Mesenteric fat pad (tissue), 1 donor: ENCODE measurements at places on chromosomes 6 and 20. TPM values are rescaled to one million over a fixed set of nuclear protein-coding genes. Genes with fewer than 3 reads are reported as not detected.

The MANEA gene
- 16.0 TPM for total RNA-seq

GRCh38 chr6:156975414-156975813 lies 198.2 kb downstream of the ARID1B start:
- no peak for DNase-seq

The TMEM170B gene
- 13.5 TPM for total RNA-seq

GRCh38 chr6:108565091-108565766 lies 4.5 kb downstream of the FOXO3 start:
- no peak for DNase-seq

GRCh38 chr6:30470968-30471367 lies 18.3 kb upstream of the HLA-E start:
- DNase-seq, result no peak

DNA sequence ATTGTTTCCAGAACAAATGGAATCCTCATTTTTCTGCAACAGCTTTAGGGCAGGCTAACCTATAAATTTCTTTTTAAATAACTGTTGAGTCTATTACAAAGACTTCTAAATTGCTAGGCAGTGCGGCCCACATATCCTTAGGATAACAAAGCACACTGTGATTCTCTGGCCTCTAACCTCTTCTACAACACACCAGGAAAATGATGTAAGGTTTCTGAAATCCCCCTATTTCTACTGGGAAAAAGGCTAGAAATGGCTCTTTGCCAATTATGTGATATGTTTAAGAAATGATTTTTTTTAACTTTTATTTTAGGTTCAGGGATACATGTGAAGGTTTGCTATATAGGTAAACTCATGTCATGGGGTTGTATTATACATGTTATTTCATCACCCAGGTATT lies 17.3 kb upstream of the NT5E start:
- DNase-seq, result no peak

DNA sequence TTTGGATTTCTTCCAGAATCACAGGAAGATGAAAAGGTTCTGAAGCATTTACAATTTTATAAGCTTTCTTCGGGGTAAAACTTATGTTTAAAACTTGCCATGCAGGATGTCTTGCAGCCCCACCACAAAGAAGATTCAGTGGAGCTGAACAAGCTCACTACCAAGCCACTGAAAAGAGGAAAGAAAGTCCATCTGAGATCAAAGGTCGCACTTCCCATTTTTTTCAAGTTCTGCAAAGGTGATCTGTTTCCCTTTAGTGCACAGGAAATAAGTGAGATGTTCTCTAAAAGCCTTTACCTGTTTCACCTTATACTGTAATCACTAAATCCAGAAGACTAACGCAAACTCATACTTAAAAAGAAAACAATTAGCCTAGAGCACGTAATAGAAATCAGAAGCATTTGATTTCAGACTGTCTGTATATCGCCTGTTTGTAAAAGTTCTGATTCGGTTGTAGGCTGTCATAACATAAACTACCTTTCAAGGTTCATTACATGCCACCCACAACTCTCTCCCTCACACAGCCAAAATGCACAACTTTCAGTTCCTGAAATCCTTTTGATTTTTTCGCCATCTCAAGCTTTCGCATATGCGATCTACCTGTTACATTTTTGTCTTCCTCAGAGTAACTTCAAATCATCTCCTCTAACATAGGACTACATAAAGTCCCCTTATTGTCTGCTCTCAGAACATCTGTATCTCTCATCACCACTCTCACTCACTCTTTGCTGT lies 1.8 kb downstream of the ECHDC1 start:
- no peak for DNase-seq

The APCDD1L gene
- not detected for total RNA-seq

The TBXT gene
- not detected for total RNA-seq

GRCh38 chr6:6579281-6579680 lies 9.2 kb upstream of the LY86 start:
- no peak for DNase-seq

DNA sequence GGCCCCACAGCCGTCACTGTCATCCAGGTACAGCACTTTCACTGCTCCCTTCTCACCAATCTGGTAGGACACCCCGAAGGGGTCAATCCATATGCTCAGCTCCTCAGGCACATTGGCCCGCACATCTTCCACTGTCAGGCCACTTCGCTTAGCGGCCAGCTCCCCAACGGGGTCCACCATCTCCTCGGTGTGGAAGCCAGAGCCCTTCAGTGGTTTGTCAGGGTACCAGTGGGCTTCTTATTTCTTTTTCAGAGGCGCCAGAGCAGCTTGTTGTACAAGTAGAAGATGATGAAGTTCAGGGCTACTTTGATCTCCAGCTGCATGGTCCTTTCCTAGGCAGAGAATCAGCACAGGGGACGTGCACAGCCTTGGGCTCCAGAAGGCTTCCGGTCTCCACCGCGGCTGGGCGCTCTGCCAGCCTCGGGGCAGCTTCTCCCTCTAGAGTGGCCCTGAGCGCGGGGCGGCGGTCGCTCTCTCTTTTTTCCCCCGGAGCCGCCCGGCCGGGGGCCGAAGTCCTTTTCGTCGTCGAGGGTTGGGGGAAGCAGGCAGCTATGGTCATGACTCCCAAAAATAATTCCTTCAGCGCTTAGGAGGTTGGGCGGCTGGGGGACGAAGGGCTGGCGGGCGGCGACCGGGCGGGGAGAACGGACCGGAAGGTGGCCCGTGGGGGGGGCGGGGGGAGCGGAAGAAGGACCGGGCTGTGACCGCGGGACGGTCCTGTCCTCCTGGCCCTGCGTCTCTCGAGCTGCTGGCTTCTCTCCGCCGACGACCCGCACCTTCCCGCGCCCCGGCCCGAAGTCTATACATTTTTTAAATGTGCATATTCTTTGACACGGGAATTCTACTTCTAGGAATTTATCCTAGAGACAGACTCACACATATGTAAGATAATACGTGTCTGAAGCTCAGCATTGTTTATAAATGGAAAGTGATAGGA lies 6.5 kb upstream of the ZSCAN9 start:
- DNase-seq, result peak; percentile 94

DNA sequence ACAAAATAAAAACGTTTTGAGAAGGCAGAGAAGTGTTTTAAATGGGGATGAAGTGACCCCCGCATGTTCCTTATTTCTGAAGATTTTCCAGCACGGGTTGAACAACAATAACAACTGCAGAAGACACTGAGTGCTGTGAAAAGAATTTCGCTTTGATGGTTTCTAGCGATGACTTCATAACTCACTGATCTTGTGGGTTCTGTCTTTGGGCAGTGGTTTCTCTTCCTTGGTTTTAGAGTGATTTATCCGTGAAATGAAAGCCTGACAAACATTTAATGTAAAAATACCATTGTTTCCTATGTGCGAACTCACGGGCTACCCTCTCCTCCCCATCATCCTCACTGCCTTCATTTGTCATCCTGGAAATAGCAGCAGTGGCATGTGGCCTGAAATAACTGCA lies 793.9 kb downstream of the QKI start:
- no peak for DNase-seq

DNA sequence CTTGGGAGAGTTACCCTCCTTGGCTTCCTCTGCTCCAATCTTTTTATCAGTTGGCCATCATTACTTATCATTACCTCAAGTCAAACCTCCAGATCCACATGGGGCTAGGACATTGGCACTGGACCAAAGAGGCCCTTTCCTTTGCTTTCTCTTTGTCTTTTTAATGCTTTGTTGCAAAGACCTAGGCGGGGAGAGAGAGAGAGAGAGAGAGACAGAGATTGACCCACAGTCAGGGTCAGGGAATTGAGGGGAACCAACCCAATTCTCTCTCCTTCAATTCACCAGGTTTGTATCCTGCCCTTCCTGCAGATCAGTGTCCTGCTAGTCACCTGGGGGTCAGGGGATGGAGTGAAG lies 3.5 kb upstream of the VEGFA start:
- DNase-seq, result no peak

- DNase-seq, result no peak
Measured at GRCh38 chr6:134115715-134116074, 63.3 kb upstream of the SLC2A12 start.

GRCh38 chr6:158654960-158655489 lies 5.2 kb downstream of the SYTL3 start:
- no peak for DNase-seq

- no peak for DNase-seq
Measured at GRCh38 chr20:52936351-52937340, 35.5 kb upstream of the TSHZ2 start.

DNA sequence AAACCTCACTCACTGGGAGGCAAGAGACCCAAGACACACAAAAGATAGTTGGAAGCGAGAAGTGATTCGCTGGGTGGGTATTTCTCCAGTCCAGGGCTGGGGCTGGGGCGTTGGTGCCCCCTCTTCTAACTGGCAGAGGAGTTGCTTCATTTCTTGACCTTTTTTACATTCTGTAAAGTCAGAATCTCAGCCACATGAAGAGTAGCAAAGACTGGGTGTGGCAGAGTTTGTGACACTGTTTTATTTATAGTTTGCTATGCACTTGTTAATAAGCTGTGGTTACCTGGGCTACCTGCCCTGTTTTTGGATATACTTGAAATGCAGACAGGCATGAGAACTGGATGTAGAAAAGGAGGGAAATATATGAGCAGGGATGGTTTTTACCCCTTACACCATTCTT lies 42.3 kb downstream of the IL20RA start:
- no peak for DNase-seq

DNA sequence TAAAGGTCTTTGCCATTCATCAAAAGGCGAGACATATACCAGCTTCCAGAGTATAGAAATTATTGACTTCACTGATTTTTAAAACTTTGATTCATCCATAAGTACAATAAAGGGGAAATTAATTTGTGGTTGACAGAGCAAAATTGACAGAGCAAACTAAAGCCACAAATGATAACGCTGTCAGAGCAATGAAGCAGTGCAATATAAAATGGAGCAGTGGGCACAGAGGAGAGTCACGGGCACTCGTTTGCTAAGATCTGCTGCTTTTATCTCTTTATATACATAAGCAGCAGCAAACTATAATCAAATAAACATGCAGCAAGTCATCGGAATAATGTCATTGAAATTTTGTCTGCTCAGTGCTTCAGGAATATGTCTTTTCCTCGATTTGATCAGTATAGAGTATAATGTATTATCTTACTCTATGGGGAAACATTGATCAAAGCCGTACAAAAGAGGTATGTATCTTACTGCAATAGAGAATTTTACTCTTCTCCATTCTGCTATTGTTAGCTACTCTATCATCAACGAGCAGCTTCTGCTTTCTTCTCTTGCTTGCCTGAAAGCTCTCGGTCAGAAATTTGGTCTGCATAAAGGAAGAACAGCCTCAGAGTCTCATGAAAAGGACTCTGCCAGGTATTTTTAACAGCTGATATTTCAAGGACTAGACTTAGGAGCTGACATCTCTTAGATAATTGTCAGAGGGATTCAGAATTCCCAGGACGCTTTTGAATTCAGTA lies 546.0 kb upstream of the ARID1B start:
- DNase-seq, result no peak

DNA sequence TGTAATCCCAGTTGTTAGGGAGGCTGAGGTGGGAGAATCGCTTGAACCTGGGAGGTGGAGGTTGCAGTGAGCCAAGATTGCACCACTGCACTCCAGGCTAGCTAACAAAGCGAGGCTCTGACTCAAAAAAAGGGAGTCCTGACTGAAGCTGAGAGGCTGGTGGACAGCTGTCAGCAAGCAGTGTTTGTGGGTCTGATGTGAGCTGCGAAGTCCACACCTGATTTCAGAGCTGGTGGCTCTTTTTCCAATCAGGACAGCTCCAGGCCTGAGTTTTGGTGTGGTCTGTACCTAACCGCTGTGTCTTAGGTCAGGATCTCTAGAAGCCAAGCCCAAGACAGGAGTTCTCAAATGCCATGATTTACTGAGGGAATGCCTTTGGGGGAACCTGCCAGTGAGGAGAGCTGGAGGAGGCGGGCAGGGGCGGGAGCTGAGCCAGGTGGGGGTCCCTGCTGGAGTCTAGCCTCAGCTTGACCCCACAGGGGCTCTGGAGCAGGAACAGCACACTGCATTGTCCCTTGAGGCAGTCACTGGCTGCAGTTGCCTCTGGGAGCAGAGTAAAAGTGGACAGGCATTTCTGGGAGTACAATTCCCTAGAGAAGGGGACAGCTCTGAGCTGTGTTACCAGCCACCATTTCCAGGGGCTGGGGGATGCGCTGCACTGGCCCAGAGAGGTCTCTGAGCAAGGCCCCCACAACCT lies 5.0 kb downstream of the GFRA4 start:
- no peak for DNase-seq

GRCh38 chr20:8361779-8362178 lies 229.7 kb downstream of the PLCB1 start:
- DNase-seq, result no peak

The DTNBP1 gene
- total RNA-seq, result 21.9 TPM

DNA sequence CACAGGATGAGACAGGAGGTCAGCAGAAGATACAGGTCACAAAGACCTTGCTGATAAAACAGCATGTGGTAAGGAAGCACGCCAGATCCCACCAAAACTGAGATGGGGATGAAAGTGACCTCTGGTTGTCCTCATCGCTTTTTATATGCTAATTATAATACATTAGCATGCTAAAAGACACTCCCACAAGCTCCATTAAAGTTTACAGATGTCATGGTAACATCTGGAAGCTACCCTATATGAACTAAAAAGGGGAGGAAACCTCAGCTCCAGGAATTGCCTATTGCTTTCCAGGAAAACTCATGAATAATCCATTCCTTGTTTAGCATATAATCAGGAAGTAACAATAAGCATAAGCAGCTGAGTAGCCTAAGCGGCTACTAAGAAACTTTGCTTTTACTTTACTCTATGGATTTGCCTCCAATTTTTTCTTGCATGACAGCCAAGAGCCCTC lies 8.4 kb upstream of the RIN2 start:
- DNase-seq, result no peak

- no peak for DNase-seq
Measured at GRCh38 chr6:168071620-168072019, 7.4 kb downstream of the FRMD1 start.

The OPRM1 gene
- total RNA-seq, result not detected

DNA sequence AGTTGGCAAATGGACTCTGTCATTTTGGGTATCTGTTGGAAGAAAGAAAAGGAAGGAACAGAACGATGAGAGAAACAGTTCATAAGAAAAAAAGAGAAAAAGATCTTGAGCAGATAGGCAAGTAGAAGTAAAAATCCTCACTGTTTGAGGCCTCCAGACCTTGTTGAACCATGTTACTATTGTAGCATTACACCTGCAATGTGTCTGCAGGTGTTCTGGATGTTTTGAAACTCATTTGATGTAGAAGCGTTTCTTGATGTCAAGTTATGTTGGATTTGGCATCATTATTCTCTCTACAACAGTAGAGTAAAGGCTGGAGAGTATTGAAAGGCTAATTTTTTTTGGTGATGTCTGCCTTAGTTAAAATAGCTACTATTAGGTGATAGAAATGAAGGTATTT lies 108.7 kb downstream of the CARMIL1 start:
- DNase-seq, result no peak

The PFDN6 gene
- total RNA-seq, result 34.8 TPM

DNA sequence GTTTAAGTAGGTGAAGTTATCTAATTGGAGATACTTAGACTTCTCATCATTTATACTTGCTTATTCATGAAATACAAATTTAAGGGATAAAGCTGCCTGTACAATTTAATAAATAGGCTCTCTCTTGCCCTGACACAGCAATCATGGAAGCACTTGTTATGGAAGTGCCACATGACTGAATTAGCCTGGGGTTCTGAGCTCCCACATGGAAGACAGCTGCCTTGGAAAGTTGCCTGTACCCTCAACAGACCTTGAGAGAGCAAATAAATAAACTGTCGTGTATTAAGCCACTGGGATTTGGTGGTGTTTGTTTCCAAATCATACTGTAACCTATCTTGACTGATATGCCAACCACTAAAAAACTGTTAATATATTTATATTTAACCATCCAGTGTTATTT lies 87.0 kb upstream of the RSPO3 start:
- no peak for DNase-seq
